Myometrial cell (primary cell): ENCODE measurements at places on chromosomes 4 and X. TPM values are rescaled to one million over a fixed set of nuclear protein-coding genes. Genes with fewer than 3 reads are reported as not detected.

The NALF2 gene
- not detected in 2 replicates for total RNA-seq

The RUFY3 gene
- total RNA-seq = 17.7 and 25.9 TPM in 2 replicates

The ATP10D gene
- total RNA-seq = 16.7 and 17.9 TPM in 2 replicates

The ANKRD50 gene
- total RNA-seq = 8.4 and 12.2 TPM in 2 replicates

The LRIT3 gene
- total RNA-seq = not detected in 2 replicates

The UGT2B7 gene
- total RNA-seq = 0.71 TPM in 1 of 2 replicates, not detected in the other

The SLC9A7 gene
- 11.0 and 17.4 TPM in 2 replicates for total RNA-seq

The ETDB gene
- total RNA-seq = not detected in 2 replicates

The FHDC1 gene
- total RNA-seq = under 0.01 and 0.18 TPM in 2 replicates

The GIMD1 gene
- total RNA-seq = not detected in 2 replicates

The ASB12 gene
- not detected in 2 replicates for total RNA-seq

The RASSF6 gene
- 0.18 TPM in 1 of 2 replicates, not detected in the other for total RNA-seq

The UCP1 gene
- total RNA-seq = not detected in 2 replicates

The RAB9B gene
- total RNA-seq = 0.29 and 1.1 TPM in 2 replicates
